ENCODE measurements at places on chromosomes 13 and 19. TPM values are rescaled to one million over a fixed set of nuclear protein-coding genes. Genes with fewer than 3 reads are reported as not detected.

The SIGLECL1 gene
- not detected for total RNA-seq

The GRK1 gene
- not detected for total RNA-seq

The SCGB2B2 gene
- 0.27 TPM for total RNA-seq

The ZNF793 gene
- total RNA-seq, result not detected

The RNF225 gene
- 1.2 TPM for total RNA-seq

The TNFSF13B gene
- 1.3 TPM for total RNA-seq

The MAMSTR gene
- total RNA-seq, result 1.3 TPM
